Inflammatory macrophage treated with lipopolysaccharide for 4 hours (primary cell): ENCODE measurements at places on chromosomes 12 and 14.

- DNase-seq = peak; percentile 62
Observed at GRCh38 chr14:99884834-99885648, 91.8 kb downstream of the EML1 start.

GRCh38 chr12:30211743-30212142, 428.0 kb upstream of the TMTC1 start:
- DNase-seq = no peak

DNA sequence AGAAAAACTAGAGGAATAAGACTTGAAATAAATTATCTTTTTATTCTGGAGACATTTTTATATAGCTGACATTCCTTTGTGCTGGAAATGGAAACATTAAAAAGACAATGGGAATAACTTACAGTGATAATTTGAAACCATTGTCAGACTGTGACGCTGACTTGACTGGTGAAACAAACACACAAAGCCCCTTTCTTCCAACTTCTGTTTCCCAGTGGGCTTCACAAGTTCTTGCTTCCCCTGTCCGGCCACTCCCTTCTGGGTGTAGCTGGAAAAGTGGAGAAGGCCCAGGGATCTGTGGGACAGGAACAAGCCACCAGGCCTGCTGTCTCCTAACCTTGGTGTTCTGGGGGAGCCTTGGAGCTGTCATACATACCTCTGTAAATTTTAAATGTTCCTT, 58.8 kb downstream of the PELI2 start:
- DNase-seq = no peak

- DNase-seq = no peak
Observed at GRCh38 chr12:47249082-47249481, 169.3 kb upstream of the AMIGO2 start.

- DNase-seq = peak; percentile 9
Observed at GRCh38 chr12:79935624-79936345, 888 bp upstream of the PPP1R12A start.

GRCh38 chr14:61255968-61256367, 25.2 kb downstream of the TMEM30B start:
- no peak for DNase-seq

- no peak for DNase-seq
Observed at GRCh38 chr12:80802652-80803400, 86.1 kb downstream of the MYF5 start.

GRCh38 chr14:22397221-22397737, 191.7 kb downstream of the DAD1 start:
- no peak for DNase-seq

DNA sequence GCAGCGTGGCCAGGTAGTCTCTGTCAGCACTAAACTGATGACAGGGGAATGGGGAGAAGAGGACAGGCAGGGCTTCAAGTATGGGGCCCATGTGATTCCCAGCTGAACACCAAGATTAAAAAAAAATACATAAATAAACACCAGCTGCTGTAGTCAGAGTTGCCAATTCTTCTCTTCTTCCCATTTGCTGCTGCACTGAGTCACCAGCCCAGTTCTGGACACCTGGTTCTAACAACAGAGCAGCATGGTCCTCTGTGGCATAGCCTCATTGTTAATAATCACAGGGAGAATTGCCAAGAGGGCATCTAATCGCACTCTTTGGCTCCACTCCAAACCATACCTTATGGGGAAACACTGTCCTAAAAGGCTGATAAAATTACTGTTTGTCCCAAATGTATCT, 15.1 kb downstream of the PPM1H start:
- DNase-seq = no peak

- no peak for DNase-seq
Observed at GRCh38 chr14:54640506-54640905, 73.6 kb downstream of the SAMD4A start.

DNA sequence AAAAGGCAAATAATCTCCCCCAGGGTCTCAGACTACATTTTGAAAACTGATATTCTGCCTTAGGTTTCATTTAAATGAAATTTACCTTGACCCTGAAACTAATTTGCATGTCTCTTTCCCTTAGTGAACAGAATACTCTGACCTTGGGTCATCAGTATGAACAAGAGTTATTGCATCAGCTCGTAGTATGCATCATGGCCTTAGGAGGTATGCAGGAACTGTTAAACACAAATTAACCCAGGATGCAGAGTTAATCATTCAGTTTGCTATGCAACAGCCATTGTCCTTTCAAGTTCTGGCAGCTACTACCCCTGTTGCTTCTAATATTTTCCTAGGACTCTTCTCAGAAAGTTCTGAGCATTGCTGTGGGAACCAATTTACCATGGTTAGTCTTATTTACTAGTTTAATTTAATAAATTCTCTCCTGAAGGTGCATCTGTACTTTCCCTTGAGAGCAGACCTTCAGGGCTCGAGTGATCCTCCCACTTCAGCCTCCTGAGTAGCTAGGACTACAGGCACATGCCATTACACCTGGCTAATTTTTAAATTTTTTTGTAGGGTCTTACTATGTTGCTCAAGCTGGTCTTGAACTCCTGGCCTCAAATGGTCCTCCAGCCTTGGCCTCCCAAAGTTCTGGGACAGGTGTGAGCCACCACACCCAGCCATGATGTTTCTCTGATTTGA, 126.7 kb downstream of the TTC6 start:
- no peak for DNase-seq

- no peak for DNase-seq
Observed at GRCh38 chr14:93027810-93028723, 87.7 kb downstream of the ITPK1 start.

- no peak for DNase-seq
Observed at GRCh38 chr12:114167431-114167830, 201.3 kb upstream of the RBM19 start.

DNA sequence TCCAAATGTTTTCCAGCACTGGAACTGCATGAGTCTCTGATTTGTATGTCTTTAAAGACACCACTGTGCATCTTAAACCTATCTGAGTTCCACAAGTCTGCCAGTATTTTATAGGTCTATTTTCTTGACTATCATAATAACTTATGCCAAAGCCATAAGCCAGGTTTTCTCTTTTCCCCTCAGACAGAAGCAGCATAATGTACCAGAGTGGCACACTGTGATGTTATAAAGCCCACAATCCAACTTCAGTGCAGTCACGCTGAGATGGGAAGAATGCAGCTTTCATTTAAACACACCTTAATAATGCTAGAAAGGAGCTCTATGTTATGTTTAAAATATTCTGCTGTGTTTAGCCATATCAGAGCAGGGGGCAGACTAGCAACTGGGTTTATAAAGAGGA, 923.3 kb downstream of the DIO2 start:
- no peak for DNase-seq

- DNase-seq = no peak
Observed at GRCh38 chr12:127144770-127145169, 1122.2 kb upstream of the TMEM132C start.

GRCh38 chr12:124408822-124409517, 114.1 kb downstream of the RFLNA start:
- DNase-seq = no peak

DNA sequence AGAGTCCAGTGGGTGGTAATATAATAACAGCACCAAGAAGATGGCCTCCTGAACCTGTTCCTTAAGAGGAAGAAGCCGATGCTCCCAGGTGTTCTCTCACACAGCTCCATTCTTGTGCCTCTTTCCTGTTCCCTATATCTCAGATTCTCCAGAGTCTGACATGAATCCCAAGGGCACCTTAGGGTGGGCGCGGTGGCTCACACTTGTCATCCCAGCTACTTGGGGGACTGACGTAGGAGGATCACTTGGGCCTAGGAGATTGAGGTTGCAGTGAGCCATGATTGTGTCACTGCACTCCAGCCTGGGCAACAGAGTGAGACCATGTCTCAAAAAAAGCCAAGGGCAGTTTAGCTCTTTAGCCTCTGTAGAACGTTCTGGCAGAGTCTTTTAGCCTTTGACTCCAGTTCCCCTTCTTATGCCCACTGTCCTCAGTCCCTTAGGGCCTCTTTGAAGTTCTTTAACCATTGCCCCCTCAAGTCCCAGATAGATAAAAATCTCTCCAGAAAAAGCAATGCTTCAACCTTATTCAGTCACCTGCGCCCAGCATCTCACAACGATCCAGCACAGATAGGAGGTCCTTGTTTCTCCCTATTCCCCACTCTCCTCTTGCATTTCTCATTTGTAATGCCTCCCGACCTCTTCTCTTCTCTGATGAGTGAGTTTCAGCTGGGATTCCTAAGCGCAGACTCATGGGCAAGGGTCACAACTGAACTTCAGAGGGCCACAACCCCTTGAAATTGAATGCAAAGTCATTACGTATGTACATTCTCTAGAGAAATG, 4.7 kb downstream of the CCDC184 start:
- DNase-seq = no peak

DNA sequence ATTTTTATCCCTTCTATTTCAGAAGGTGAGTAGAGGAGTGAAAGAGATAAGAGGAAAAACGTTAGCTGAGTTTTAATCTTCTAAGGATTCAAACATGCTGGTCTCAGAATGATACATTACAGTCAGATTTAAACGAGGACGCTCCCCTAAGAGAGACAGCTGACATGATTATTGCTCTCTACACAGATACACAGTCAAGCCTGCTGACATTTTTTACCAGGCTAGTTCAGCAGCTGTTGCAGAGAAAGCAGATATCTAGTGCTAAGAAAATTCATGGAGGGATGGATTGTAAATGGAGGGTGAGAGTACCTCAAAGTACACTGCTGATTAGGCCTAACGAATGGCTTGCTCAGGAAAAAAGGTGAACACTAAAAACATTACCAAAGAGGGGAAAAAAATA, 31.9 kb upstream of the SOS2 start:
- no peak for DNase-seq

GRCh38 chr12:4289231-4289878, 15.8 kb downstream of the CCND2 start:
- DNase-seq = peak; percentile 83

DNA sequence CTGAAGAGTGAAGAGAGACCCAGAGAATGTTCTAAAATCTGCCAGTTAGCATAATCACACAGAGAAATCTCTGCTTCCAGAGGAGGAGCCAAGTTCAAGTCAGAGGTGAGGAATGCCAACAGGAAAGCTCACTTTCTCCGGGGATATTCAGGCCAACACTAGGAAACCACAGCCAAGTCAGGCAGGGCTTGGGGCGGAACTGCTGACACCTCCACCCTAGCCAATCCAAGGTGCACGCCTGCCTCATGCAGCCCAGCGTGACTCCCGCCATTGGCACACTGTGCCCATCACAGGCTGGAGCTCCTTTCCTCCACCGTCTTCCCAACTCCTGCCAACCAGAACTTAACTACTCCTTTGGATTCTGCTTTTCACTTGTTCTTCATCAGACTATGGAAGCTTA, 374.3 kb upstream of the CCDC196 start:
- no peak for DNase-seq

GRCh38 chr14:31060253-31060875, 34.2 kb upstream of the STRN3 start:
- no peak for DNase-seq

DNA sequence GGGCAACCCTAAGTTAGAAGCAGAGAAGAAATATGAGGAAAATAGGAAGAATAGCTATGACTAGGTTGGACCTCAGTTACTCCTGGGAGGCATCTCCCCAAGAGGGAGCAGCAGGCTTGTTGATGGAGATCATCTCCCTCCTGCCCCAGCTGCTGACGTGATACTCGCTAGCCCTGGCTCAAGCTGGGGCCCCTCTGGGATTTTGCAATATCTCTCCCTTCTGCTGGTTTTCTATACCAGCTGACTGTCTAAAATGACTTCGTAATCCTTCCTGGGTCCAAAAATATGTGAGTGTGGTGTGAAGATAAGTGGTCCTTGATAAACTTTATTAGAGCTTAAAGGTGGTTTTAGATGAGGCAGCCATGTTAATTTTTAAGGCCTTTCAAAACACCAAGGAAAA, 4.5 kb upstream of the HECTD4 start:
- peak; percentile 58 for DNase-seq

GRCh38 chr12:34108405-34108803, 86.1 kb downstream of the ALG10 start:
- no peak for DNase-seq

DNA sequence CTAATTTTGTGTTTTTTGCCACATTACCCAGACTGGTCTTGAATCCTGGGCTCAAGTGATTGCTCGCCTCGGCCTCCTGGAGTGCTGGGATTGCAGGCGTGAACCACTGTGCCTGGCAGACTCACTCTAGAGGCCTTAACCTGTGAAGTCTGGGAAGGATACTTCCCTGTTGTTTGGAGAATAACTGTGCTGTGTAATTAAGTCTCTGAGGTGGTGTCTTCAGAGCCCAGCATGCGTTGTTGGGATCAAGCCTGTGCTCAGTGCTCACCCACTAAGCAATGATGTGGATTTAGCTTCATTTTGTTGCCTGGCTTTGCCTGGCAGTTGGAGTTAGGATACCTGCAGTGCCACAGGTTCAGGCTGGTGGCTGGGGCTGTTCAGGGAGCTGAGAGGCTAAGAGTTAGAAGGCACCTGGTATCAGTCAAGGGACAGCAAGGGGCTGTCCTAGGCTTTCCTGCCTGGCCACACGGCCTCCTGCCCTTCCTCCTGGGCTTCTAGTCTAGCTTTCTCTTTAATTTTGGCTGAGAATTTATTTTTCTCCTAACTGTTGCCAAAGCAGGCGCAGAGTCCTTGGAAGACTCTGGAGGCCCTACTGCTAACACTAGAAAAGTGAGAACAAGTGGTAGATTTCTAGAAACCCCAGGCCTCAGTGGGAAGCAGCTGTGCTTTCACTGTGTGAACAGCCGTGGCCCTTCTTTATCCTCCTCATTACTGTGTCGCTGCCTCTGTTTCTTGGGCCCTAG, 38.5 kb downstream of the EP400 start:
- DNase-seq = no peak

GRCh38 chr12:64207453-64207852, 14.6 kb downstream of the KICS2 start:
- no peak for DNase-seq

DNA sequence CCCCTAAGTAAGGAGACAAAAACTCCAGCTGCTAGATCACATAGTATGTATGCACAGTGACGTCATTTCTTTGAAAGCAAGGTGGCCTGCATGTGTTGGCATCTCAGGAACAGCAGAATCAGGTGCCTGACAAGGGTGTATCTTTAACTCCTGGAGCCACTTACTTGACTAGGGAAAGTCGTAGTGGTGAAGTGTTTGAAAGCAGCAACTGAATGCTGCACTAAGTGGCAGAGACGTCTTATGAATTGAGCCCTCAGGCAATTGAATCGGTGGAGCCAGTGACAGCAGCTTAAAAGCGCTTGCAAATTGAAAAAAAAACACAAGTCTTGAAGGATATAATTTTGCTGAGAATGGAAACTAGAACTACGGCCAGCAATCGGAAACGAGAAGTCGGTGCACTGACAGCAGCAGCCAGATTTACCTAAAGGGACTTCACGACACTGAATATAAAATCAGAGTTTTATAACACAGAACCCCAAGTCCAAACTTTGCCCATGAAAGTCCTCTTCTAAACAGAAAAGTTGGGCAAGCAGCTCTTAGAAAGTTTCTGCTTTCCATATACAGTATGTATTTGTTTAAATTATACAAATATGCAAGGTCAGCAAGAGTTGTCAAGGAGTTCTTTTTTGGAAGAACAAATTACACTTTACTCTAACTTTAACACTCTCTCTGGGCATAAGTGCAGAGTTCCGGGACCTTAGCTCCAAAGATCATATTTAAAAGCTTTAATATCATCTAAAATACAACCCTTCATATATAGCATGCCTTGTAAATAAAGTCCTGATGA, 1.1 kb downstream of the IGF1 start:
- no peak for DNase-seq
